HuH-7 (cell line): ENCODE measurements at places on chromosomes 1 and 21.

GRCh38 chr1:100090471-100090870, 42.3 kb downstream of the SASS6 start:
- no peak for DNase-seq

DNA sequence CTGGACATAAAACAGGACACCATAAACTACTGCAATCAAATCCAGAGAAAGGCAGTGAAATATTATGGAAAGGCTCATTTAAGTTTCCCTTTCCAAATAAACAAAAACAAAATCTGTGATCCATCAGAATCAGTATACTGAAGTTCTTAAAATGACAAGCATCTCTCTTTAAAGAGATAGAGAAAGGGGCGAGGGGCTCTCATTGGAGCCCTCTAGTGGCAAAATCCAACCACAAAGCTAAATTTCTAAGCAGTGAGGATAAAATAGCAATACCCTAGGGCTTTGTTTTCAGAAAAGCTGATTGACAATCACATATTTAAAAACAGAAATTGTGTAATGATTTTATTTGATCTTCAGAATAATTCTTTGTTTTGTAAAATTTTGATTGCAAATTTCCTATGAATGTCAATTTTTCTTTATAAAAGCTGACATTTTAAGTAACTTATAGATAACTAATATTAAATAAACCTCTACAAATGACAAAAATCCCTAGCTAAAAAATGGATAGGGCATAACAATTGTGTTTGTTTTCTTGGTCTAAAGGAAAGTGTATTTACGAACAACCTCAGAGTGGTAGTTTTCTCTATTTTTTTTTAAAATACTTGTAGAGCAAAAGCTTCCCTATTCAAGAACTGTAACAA, 138.2 kb downstream of the COL24A1 start:
- DNase-seq = peak; percentile 4

- peak; percentile 35 for DNase-seq
Observed at GRCh38 chr1:150259758-150260669, 2.4 kb downstream of the CA14 start.

GRCh38 chr1:24949331-24949881, 19.3 kb upstream of the RUNX3 start:
- no peak for DNase-seq

- no peak for DNase-seq
Observed at GRCh38 chr1:239243006-239243405, 143.4 kb upstream of the CHRM3 start.

DNA sequence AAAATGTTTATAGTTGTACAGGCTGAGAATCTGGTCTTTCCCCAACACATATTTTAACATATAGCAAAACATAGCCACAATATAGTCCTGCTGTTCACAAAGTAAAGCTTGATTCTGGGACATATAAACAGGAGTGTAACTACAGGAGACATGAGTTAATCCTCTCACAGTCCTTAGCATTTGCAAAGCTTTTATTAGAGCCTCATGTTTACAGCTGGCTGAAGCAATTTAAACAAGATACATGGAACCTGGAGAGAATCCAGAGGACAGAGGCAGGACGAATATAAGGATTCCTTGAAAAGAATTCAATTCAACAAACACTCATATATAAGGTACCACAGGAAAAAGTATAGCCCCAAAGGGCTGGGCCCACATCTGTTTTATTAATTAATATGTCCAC, 163.4 kb downstream of the ADGRL4 start:
- DNase-seq = no peak

DNA sequence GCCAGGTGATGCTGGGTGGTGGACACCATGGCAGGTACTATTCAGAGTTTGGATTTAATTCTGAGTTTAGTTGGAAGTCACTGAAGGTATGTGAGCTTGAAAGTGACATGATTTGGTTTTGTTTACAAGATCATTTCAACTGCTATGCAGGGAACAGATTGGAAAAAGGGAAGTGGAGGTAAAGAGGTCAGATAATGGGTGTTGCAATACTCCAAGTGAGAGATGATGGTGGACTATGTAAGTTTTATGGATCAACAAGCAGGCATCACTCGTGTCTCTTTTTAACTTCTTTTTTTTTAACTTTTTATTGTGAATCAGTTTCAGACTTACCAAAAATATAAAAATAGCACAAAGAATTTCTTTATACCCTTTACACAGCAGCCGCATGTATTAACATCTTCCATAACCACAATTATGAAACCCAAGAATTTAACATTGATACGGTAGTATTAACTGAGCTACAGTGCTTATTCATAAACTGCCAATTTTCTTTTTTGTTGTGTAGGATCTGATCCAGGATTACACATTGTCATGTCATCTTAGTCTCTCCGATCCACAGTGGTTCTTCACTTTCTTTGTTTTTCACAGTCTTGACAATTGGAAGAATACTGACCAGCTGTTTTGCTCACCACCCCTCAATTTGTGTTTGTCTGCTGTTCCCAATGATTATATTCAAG, 24.9 kb upstream of the NHLH2 start:
- DNase-seq = no peak

- DNase-seq = no peak
Observed at GRCh38 chr1:71087713-71088112, 6.9 kb upstream of the ZRANB2 start.

- no peak for DNase-seq
Observed at GRCh38 chr1:74286414-74286813, 51.2 kb downstream of the TNNI3K start.

GRCh38 chr1:186536273-186536890, 75.5 kb upstream of the PDC start:
- no peak for DNase-seq

- no peak for DNase-seq
Observed at GRCh38 chr1:182646739-182647138, 37.6 kb downstream of the RGS8 start.

- peak; percentile 42 for DNase-seq
Observed at GRCh38 chr1:218521414-218522169, 176.5 kb downstream of the TGFB2 start.

GRCh38 chr1:206117151-206117948, at the start of gene AVPR1B:
Gene AVPR1B (minus strand): TSS chr1:206117388. CDS start chr1:206116890, 498 bp downstream.
- peak; percentile 56 for DNase-seq

DNA sequence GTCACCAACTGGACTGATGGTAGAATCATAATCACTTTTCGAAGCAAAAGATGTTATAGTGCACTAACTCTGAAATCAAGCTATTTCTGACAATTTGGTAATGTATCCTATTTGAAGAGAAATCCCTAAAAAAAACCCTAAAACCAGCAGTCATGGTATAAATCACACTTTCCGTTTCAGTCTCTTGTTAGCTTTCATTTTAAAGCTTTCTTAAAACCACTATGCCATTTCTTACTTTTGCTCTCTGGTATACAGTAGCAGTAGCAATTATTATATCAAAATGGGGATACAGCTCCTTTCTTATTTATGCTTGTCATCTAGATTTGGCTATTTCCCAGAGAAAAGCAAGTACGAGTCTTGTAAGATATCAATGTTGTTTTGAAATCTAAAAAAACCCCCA, 323.3 kb downstream of the KCTD3 start:
- no peak for DNase-seq

- DNase-seq = no peak
Observed at GRCh38 chr1:221633841-221634409, 108.0 kb downstream of the DUSP10 start.

- DNase-seq = no peak
Observed at GRCh38 chr1:107171333-107171732, 30.5 kb downstream of the NTNG1 start.

GRCh38 chr1:110230381-110231199, 20.5 kb downstream of the KCNC4 start:
- DNase-seq = no peak

DNA sequence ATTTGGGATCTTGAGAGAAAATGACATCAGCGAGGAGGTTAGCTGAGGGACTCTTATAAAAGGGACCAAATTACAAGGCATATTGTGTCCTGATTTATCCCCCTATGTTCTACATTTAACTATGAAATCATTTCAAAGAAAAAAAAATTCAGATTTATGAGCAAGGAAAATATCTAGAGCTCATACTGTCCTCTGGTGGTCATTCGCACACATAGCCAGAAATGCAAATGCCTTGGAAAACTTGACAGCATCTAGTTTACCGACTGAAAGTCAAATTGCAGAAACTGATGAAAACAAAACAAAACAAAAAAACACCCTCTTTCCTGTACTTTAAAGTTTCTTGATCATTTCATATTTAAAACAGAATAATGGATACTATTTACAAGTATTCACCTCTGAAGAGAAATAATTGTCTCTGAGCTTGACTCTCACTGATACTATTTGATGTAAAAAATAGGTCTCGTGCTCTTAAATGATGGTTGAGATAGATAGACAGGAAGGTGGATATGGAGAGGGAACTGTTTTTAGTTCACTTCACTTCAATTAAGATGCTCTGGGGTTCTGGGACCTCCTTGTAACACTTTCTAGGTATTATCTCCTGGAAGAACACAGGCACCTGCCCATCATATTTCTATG, 253.8 kb downstream of the PCP4 start:
- no peak for DNase-seq

DNA sequence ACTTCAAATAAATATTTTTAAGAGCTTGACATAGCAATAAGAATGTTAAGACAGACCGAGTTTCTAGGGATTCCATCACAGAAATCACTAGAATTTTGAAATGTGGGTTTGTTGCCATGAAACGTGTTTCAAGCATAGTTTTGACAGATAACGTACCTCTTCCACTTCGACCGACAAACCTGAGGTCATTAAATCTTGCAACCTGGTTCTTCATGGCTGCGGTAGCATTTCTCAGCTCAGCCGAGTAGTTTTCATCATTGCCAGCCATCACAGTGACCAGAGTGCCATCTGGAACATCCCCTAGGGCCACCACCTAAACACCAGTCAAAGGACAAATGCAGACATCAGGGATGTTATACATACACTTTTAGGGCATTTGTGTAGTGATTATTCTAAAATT, 168.7 kb downstream of the RUNX1 start:
- no peak for DNase-seq

DNA sequence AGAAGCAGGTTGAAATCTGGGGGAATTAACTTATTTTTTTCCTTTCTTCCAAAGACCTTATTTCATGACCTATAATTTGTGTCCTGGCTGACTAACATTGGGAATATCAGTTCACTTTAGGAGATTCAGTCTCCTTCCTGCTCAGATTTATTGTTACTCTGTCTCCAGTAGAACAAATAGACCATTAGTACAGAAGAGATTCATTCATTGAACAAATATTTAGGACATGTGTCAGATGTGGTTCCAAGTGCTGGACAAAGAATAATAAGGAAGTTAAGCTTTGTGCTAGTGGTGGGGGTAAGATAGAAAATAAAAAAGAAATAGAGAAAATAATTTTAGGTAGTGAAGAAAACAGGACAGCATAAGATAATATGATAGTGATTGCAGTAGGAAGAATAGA, 20.3 kb downstream of the ZMYM4 start:
- DNase-seq = no peak

GRCh38 chr1:154219541-154219940, 1.2 kb upstream of the UBAP2L start:
- no peak for DNase-seq

DNA sequence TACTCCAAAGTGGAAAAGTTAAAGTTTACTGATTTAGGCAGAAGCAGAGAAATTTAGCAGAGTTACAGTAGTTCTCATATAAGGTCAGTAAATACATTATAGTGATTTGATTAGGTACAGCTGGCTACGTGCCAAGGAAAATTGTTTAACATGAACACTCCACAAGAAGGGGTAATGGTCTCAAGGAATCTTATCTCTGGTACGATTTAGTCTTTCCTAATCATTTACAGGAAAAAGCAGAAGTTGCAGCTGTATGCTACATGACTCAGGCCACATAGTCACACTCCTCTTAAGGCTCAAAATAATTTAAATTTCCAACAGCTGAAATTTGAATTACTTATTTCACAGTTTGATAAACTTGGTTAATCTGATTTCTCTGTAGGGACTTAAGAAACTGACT, 36.9 kb upstream of the OR2B11 start:
- DNase-seq = no peak
